ENCODE measurements at places on chromosomes 16 and 17. TPM values are rescaled to one million over a fixed set of nuclear protein-coding genes. Genes with fewer than 3 reads are reported as not detected.

BAHCC1 gene
- 6.3 TPM for total RNA-seq

MEOX1 gene
- total RNA-seq: not detected

SP6 gene
- not detected for total RNA-seq

RAB26 gene
- 0.91 TPM for total RNA-seq

KRTAP3-2 gene
- total RNA-seq: not detected

CRHR1 gene
- total RNA-seq: under 0.01 TPM

BPTF gene
- total RNA-seq: 18.5 TPM
